ENCODE measurements at places on chromosomes 12 and 14. TPM values are rescaled to one million over a fixed set of nuclear protein-coding genes. Genes with fewer than 3 reads are reported as not detected.

DNAH10 gene
- total RNA-seq: 0.26 TPM

AQP5 gene
- not detected for total RNA-seq

DCN gene
- not detected for total RNA-seq

OLR1 gene
- total RNA-seq: not detected

OR4E2 gene
- total RNA-seq: not detected
